Fibroblast of skin of scalp (primary cell): ENCODE measurements at places on chromosomes 7 and 10.

GRCh38 chr10:78528749-78529204, 495.1 kb downstream of the RPS24 start:
- no peak for DNase-seq

GRCh38 chr7:36363515-36363914, 26.1 kb upstream of the ANLN start:
- no peak for DNase-seq

GRCh38 chr7:25926009-25926408, 226.0 kb upstream of the NFE2L3 start:
- peak; percentile 5 for DNase-seq

DNA sequence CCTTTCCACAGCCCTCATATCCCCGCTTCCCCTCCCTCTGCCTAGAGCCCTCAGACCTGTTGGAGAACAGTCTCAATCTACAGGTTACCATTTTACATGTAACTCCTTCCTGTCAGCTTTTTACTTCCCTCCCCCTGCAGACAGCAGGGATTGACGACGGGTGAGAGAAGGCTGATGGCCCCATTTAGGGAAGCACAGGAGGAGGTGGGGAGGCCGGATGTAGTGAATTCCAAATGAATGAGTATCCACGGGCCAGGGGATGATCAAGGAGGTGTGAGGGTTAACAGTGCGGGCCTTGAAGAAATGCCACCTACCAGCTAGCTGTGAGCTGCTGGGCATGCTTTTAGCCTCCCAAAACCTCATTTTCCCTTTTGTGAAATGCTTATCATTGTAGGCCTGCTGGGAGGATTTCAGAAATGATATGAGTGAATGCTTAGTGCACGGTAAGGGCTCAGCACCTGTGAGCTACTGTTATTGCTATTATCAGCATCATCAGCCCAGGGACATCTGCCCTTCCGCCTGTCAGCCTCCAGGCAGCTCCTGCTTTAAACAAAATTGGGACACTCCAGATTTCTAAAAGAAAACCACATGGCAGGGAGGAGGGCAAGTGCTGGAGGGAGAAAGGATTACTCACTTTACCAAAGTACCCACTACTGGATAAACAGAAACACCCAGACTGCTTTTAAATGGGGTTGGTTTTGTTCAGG, 6.5 kb upstream of the NANOS1 start:
- DNase-seq: peak; percentile 73

GRCh38 chr7:3897430-3898372, 596.6 kb downstream of the SDK1 start:
- peak; percentile 65 for DNase-seq

- DNase-seq: no peak
Measured at GRCh38 chr10:847868-848267, 83.6 kb downstream of the LARP4B start.

DNA sequence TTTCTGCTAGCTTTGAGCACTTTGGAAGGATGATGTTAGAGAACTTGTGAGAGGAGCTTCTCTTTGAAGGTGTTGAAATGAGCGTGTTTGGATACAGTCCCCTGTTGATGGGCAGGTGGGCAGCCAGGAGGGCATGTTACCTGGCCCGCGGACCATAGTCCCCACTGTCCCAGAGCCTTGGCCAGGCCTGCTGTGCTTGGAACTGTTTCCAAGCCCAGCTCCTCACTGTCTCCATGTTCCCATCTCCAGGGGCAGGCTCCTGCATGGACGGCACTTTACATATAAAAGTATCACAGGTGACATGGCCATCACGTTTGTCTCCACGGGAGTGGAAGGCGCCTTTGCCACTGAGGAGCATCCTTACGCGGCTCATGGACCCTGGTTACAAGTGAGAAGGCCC, 27.2 kb upstream of the TRIM8 start:
- no peak for DNase-seq

GRCh38 chr7:13851736-13852135, 137.7 kb downstream of the ETV1 start:
- peak; percentile 62 for DNase-seq

GRCh38 chr7:43872406-43873110, 3.2 kb upstream of the MRPS24 start:
- peak; percentile 77 for DNase-seq

GRCh38 chr7:170551-171363, 21.6 kb upstream of the FAM20C start:
- no peak for DNase-seq

GRCh38 chr7:130435311-130435854, 5.4 kb downstream of the CEP41 start:
- no peak for DNase-seq

GRCh38 chr10:52818019-52818418, 45.4 kb upstream of the MBL2 start:
- DNase-seq: peak; percentile 60

- no peak for DNase-seq
Measured at GRCh38 chr7:19575909-19576557, 132.8 kb downstream of the POLR1F start.

GRCh38 chr7:111053035-111053434, 37.9 kb upstream of the LRRN3 start:
- no peak for DNase-seq

- DNase-seq: no peak
Measured at GRCh38 chr10:2772816-2773631, 294.3 kb upstream of the PFKP start.

- no peak for DNase-seq
Measured at GRCh38 chr10:71334221-71334791, 15.2 kb downstream of the SLC29A3 start.

DNA sequence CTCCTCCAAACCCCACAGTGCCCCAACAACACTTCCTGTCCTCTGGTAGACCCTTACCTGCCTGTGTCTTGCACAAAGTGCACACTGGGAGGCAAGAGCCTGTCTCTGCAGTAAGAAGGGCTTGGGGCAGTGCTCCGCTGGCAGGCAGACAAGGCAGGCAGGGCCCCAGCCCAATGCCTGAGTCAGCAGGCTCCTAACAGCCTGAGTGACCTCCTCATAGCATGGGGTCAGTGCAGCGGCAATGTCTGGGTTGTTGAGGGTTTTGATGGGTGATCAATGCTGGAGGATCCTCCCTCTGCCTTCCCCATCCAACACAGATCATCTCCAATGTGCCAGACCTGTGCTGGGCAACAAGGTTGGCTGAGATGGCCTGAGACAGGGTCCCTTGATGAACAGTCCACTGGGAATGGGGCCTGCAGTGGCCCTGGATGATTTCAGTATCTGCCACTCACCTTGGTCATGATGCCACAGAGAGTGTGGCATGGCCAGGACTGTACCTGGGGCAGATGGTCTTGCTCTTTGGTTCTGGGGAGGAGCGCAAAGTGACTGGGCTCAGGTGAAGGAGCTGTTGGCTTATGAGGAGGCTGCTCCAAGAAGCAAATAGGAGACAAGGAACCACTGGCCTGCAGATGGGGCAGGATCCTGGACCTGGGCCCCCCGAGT, 55.6 kb upstream of the CAMK2B start:
- no peak for DNase-seq

GRCh38 chr7:88449410-88449809, 142.7 kb upstream of the STEAP4 start:
- no peak for DNase-seq

GRCh38 chr10:124378881-124379471, 39.7 kb downstream of the OAT start:
- DNase-seq: no peak

DNA sequence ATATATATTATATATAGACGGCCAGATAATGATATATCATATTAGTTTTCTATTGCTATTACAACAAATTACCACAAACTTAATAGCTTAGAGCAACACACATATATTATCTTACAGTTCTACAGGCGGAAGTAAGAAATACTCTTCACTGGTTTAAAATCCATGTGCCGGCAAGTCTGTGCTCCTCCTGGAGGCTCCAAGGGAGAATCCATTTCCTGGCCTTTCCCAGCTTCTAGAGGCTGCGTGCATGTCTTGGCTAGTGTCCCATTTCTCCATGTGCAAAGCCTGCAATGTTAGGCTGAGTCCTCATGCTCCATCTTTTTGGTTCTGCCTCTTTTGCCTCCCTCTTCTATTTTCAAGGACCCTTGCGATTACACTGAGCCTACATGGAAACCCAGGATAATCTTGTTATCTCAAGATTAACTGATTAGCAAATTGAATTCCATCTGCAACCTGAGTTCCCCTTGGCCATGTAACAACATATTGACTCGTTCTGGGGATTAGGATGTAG, 23.9 kb upstream of the PNLIPRP3 start:
- DNase-seq: peak; percentile 6

- no peak for DNase-seq
Measured at GRCh38 chr10:3350617-3351258, 178.2 kb upstream of the PITRM1 start.

DNA sequence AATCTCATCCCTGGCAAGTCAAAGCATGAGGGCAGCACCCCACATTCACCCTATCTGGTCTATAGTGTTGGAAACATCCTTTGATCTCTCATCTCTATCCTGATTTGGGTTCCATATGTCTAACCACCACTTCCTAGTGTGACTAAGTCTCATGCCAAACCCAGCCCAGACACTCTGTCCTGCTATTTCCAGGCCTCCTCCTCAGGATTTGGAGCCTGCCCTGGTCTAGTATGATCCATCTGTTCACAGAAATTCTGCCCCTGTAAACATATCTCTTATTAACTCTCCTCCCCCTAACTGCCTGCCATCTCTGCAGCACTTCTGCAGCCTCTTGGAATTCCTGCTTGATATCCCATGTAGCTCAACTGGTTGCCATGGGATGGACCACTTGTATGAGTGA, 320.9 kb upstream of the IMMP2L start:
- DNase-seq: no peak

DNA sequence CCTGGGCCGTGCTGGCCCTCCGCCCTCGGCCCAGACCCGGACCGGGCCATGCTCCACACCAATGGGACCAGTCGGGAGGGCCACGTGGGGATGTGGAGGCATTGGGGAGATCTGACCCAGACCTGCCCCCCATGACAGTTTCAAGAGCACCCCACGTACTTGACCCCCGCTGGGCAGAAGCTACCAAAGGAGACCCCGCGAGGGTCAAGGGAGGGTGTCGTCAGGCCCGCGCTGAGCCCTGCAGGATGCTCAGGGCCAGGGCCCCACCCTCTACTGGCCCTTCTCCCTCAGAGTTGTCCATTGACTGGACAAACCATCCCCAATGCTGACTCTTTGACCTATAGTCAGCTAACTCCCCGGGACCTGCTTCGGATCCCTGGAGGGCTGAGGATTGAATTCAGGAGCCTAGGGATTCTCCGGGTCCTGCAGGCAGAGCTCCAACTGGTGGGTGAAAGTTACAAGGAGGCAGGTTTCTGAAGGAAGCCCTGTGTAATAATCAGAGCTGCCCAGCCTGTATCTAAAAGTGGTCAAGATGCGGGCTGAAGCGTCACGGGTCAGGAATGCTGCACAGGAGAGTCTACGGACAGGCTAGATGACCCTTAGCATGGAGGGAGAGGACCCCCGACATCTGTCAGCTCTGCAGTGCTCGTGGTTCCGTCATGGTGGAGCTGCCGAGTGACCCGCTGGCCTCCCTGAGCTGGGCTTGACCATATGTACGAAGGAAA, 498 bp upstream of the CALHM2 start:
- DNase-seq: no peak

DNA sequence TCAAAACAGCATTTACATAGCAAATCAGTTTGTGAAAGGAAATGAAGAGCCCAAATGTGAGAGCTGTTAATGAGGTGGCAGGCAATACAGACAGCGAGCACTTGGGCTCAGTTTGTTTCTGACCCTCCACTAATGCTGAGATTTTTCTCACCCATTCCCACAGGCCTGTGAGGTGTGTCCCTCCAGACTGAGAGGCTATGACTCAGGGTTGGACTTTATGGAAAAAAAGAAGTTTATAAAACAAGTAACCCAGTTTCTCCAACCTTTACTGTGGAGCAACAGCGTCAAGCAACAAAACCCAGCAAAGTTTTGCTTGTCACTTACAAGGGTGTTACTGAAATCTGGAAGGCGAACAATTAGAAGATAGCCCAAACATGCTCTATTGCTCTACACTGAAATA, 4.9 kb upstream of the FEZF1 start:
- no peak for DNase-seq

GRCh38 chr10:61757525-61758397, 95.0 kb downstream of the CABCOCO1 start:
- peak; percentile 79 for DNase-seq

- no peak for DNase-seq
Measured at GRCh38 chr7:136347488-136347887, 370.3 kb upstream of the MTPN start.

DNA sequence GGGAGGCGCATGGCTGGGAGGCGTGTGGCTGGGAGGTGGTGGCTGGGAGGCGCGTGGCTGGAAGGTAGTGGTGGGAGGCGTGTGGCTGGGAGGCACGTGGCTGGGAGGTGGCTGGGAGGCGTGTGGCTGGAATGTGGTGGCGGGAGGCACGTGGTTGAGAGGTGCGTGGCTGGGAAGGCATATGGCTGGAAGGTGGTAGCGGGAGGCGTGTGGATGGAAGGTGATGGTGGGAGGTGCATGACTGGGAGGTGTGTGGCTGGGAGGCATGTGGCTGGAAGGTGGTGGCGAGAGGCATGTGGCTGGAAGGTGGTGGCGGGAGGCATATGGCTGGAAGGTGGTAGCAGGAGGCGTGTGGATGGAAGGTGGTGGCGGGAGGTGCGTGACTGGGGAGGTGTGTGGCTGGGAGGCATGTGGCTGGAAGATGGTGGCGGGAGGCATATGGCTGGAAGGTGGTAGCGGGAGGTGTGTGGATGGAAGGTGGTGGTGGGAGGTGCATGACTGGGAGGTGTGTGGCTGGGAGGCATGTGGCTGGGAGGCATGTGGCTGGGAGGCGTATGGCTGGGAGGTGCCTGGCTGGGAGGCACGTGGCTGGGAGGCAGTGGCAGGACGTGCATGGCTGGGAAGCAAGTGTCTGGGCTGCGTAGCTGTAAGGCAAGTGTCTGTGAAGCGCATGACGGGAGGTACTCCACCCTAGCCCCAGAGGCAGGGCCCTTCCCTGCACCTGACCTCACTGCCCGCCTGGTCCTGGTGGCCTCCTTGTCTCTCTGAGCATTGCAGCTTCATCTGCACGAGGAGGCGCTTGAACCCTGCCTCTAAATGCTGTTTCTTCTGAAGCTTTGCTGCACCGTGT, 35.1 kb downstream of the FOXK1 start:
- no peak for DNase-seq

DNA sequence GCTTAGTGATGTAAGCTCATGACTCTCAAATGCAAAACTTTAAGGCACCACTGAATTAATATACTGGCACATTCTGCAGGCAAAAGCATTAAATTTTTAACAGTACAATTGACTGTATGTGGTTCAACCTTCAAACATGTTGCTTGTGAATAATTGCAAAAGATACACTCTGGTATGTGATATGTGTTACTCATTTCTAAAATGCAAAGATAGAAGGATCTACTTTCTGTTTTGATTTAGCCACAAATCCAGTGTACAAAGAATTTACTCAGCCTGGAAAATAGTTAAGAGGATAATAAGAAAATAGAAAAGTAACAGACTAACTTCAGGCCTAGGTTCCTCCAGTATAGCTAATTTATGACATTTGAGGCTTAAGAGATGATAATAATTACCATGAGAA, 66.6 kb upstream of the NOBOX start:
- DNase-seq: no peak
